Right atrium auricular region (tissue), 2 donors: ENCODE measurements at places on chromosomes 5 and 9. TPM values are rescaled to one million over a fixed set of nuclear protein-coding genes. Genes with fewer than 3 reads are reported as not detected.

DNA sequence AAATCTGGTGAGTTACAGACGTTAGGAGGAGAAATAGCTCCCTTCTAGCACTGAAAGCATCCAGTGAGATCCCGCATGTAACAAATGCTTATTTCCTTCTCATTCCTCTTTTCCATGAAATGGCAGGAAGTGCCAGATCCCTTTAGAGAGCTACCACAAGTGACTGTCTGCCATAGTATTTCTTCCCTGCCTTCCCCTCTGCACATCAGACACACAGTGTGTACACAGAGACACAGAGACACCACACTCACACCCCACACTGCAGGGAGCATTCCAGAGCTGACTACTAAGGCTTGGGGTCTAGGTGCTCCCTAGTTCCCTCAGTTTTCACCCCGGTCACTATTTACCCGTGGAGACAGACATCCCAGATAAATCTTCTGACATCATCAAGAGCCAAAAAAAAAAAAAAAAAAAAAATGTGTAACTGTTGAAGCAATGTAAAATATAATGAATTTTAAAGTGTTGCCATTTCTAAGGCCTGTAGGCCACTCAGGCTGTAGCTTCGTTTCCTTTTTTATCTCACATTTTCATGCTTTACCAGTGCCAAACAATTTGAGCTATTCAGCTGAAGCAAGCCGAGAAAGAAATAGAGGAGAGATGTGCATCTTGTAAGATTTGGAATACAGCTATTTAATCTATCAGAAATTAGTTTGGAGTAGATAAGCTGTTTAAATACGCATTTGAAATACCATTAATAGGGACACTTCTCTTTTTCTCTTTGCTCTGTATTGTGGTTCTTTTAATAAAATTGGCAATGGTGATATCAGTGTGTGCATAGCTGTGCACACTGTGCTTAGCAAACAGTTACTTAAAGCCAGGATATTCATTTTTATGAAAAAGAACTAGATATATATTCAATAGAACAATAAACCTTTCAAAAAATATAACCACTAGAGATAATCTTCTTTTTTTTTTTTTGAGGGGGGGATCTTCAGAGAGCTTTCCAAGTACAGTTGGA is 405.5 kb downstream of the PDE4D start:
- H3K36me3 ChIP-seq, result no peaks in the 10 kb centered on the region
- no peak for DNase-seq
- H3K4me1 ChIP-seq, result no peaks in the 10 kb centered on the region

CA9 gene
- total RNA-seq, result 5.5 TPM

DNA sequence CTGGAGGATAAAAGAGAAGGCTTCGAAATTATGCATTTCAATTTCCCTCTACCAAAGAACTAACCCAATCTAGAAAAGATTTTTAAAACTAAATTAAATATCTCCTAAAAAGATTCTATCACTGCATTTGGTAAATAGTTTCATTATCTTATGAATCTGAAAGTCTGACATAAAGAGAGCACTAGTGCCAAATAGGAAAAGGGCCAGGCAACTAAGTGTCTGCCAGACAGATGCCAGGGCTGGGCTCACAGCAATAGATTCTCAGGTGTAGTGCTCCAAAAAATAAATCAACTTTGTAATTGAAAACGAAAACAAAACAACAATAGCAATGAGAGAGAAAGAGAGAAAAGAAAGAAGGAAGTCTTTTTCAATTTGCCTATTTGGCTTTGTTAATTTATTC is 157.7 kb upstream of the GNA14 start:
- DNase-seq, result no peak
- no peak overlapping the region for H3K27ac ChIP-seq
- no peaks in the 10 kb centered on the region for H3K4me1 ChIP-seq
- H3K4me3 ChIP-seq, result no peak overlapping the region
- H3K27me3 ChIP-seq, result no peaks in the 10 kb centered on the region

GRCh38 chr5:167582283-167582682 is 709.2 kb upstream of the WWC1 start:
- no peak overlapping the region for H3K4me3 ChIP-seq
- H3K27me3 ChIP-seq, result no peaks in the 10 kb centered on the region

SPINK4 gene
- not detected for total RNA-seq

- no peak overlapping the region for H3K27ac ChIP-seq
- no peak for DNase-seq
- H3K27me3 ChIP-seq, result no peaks in the 10 kb centered on the region
- no peaks in the 10 kb centered on the region for H3K36me3 ChIP-seq
- no peak overlapping the region for H3K4me3 ChIP-seq
Measured at GRCh38 chr9:27053369-27054022, 48.0 kb upstream of the LRRC19 start.

PRLR gene
- total RNA-seq, result 0.15 TPM

GRCh38 chr5:113052041-113052795 is 75.6 kb downstream of the DCP2 start:
- H3K4me3 ChIP-seq, result no peak overlapping the region
- peaks cover 14% of the 10 kb centered on the region for H3K36me3 ChIP-seq
- no peak for DNase-seq
- no peaks in the 10 kb centered on the region for H3K27me3 ChIP-seq
- H3K4me1 ChIP-seq, result peaks cover 36% of the 10 kb centered on the region
- H3K27ac ChIP-seq, result no peak overlapping the region

GFPT2 gene
- 27.2 TPM for total RNA-seq

- peaks cover 66% of the 10 kb centered on the region for H3K4me1 ChIP-seq
- H3K4me3 ChIP-seq, result no peak overlapping the region
- peak; percentile 81 for DNase-seq
- H3K36me3 ChIP-seq, result peaks cover 10% of the 10 kb centered on the region
- H3K27me3 ChIP-seq, result no peaks in the 10 kb centered on the region
Measured at GRCh38 chr5:132265336-132266030, 8.0 kb downstream of the PDLIM4 start.
